ENCODE measurements at places on chromosomes 3 and 15.

GRCh38 chr15:64354688-64355344, 1.2 kb downstream of the CSNK1G1 start:
- DNase-seq = no peak

DNA sequence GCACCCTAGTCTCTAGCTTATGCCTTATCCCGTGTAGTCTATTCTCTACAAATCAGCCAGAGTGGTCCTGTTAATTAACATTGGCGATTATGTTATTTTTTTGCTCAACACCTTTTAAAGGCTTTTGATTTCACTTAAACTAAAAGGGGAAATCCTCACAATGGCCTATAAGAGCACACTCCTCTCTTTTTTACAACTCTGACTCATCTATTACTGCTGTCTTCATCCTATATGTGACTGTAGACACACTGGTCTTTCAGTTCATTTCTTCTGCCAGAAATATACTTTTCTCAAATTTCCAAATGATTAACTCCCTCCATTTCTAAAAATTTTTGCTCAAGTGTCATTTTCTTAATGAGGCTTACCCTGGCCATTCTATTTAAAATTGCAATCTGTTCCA, 143.4 kb downstream of the NSUN3 start:
- no peak for DNase-seq

DNA sequence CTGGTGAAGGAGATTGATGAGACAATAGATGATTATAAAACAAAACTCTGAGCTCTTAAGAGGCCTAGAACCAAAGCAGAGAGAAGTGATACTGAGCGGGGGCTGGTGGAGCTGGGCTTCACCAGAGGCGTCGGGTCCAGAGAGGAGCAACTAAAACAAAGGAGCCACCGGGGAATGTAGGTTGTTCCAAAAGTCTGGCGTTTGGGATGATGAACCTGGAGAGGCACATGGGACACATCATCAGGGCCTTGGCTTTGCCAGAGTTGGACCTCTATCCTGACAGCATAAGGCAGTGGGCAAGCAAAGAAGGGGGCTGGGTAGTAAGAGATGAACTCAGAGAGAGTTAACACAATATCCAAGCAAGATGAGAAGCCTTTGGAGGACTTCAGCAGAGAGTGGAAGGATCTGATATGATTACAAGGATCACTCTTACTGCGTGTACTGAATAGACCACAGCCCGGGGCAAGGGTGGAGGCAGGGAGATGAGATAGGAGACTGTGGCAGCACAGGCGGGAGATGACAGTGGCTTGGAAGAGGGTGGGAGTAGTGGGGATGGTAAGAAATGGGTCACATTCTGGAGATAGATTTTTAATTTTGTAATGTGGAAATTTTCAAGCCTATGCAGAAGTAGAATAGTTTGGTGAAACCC, 36.0 kb upstream of the RASA2 start:
- no peak for DNase-seq

- DNase-seq = no peak
Measured at GRCh38 chr3:43126536-43126935, 20.7 kb upstream of the POMGNT2 start.

DNA sequence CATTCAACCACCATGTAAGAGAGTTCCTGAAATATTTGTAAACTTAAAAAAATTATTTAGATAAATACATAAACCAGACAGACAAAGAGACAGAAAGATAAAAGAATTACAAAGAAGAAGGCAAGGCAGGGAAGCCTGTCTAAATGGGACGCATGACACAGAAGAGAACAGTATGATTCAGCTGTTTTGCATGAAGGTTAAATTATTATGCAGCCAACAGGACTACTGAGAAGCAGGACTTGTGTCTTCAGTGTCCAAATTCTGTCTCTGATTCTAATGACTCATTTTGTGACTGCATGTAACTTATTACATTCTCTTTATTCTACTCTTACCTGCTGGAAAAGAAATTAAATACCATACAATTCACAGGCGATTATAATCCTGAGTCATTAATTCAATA, 340.4 kb upstream of the KCNMB2 start:
- DNase-seq = no peak

- DNase-seq = no peak
Measured at GRCh38 chr3:151600783-151601182, 132.9 kb upstream of the AADACL2 start.

DNA sequence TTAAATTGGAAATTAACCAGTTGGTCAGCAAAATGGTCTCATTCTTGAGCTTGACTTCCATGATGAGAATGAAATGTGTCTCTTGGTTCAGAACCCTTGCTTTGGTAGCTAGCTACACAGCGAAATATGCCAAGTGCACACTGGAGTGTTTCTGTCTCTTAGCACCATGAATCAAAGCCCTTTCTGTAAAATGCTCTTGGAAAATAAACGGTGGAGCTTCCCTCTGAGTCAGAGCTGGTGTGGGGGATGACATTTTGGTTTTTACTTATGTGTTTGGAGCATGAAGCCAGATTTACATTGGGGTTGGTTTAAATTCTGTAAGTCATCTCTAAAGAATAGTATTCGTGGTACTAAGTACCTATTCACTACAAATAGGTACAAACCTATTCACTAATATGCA, 85.1 kb upstream of the NANOGP8 start:
- DNase-seq = no peak

DNA sequence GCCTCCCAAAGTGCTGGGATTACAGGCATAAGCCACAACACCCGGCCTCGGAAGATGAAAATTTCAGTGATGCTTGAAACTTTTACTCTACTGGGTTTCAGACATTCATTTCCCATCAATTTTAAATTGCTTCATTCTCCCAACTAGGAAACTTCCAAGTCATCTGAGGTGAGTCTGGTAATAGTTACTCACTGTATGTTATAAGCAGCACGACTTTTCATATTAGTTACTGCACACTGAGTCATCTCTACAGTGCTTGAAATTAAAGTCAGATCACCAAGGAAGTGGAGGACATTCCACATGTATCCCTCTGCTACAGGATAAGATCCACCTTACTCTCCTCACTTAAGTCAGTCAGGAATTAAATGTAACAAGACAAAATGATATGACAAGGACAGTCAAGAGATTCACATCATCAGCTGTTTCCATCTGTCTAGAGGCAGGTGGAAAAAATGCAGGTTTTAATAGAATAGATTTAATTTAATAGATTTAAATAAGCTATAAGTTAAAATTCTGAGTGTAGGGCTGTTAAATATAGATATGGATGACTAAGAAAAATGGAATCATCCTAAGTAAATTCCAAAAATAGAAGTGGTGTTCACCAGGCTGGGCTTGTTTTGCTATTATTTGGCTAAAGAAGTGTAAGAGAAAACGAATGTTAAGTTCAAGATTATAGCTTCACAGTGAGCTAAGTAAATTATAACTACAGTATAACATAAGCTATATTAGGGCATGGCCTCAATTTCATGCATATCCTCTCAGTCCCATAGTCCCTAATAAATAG, 104.4 kb downstream of the TMCO5A start:
- no peak for DNase-seq

GRCh38 chr3:144810160-144810559, 838.5 kb downstream of the DIPK2A start:
- DNase-seq = no peak

DNA sequence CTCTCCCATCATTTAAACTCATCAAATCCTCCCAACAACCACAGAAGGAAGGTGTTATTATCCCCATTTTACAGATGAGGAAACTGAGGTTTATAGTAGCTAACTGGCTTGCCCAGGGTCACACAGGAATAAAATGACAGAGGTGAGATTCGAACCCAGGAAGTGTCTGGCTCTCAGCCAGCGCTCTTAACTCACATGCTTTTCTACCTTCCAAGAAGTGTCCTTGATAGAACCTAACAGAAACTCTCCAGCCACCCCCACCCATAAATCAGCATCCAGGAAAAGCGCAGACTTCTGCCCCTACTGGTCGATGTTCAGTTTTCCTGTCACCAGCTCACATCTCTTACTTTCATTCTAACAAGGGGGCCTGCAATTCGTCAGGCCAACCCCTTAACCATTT, 51.7 kb downstream of the SPATA12 start:
- DNase-seq = no peak

- DNase-seq = no peak
Measured at GRCh38 chr3:82240322-82240721, 478.9 kb upstream of the GBE1 start.

DNA sequence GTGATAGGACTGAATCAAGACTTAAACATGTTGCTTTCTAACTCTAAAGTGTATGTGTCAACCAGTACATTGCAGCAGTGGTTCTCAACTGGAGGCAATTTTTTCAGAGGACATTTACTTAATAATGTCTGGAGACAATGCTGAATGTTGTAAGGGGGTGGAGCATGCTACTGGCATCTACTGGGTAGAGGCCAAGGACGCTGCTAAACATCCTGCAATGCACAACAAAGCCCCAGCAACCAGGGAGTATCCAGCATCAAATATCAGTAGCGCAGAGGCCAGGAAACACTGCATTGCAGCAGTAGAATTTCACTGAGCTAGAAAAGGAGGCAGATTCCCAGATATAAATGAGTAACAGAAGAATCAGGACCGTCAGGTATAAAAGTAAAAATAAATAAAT, 79.8 kb upstream of the GRM7 start:
- no peak for DNase-seq
